GDM1 (cell line): ENCODE measurements at places on chromosomes 2 and 18.

DNA sequence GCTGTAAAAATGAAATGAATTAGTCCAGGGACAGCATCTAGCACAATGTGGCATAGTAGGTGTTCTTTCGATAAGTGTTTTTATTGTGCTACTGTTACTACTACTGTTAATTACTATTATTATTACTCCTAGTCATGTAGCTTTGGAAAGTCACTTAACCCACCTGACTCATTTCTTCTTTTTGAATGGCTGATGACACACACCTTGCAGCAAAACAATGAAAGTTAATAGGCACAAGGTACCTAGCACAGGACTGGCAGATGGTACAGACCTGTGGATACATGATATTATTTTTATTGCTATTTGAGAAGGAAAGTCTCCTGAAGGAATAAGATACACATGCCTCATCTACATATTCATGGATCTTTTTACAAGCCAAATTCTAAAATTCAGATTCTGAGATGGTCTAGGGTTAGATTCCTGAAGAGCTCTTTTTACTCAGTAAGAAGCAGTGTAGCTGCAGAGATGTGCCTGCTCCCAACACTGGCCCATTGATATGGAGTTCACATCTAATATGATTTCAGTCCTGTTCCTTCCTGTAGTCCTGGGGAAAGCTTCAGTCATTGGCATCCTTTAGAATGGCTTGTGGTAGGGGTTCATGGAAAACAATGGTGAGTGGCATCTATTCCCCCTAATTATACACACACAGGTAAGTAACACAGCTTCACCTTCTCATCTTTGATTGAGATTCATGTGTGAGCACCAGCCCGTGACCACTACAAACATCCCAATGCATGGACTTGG, 7.9 kb upstream of the ERMN start:
- no peak for DNase-seq

- no peak for DNase-seq
Measured at GRCh38 chr2:237590272-237591140, at the start of gene RAB17. TSS of gene RAB17 (minus strand) at chr2:237590734. CDS start at chr2:237586154, 4,580 bp downstream.

DNA sequence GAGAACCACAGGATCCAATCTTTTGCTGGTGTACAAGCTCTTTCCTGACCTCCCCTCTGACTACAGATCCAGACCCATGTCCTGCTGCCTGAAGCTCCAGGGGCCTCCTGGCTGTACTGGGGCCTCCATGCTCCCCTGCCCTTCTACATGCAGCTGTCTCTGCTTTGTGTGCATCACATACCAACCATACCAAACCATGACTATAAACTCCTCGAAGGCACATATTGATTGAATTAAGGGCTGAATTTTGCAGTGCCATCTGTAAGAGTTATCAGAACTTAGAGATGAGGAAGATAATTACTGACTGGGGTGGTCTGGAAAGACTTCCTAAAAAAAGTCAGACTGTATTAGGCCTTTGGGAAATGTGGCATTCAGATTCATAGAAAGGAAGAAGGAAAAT, 139.9 kb upstream of the CXCR4 start:
- no peak for DNase-seq

- no peak for DNase-seq
Measured at GRCh38 chr2:177691177-177691576, 298.6 kb downstream of the AGPS start.

- DNase-seq, result no peak
Measured at GRCh38 chr2:84314250-84314649, 144.8 kb downstream of the SUCLG1 start.

- DNase-seq, result no peak
Measured at GRCh38 chr2:46674488-46674887, 195.1 kb downstream of the TMEM247 start.

- no peak for DNase-seq
Measured at GRCh38 chr18:22933966-22934423, 867 bp downstream of the RBBP8 start.

DNA sequence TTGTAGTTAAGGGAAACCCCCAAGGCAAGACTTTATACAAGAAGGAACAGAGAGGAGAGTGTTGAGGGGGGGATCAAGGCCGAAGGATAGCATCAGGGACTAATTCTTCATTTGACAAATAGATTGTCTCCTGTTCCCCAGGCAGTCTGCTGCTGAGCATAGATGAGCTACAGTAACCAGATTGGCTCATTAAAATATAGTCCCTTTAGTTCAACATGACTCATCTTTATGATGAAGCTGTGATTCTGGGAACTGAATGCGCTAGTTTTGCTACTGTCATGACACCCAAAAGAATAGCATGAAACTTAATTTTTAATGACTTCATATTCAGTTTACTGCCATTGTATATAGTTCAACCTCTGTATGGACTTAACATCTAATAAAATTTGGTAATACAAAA, 35.5 kb downstream of the TMEFF2 start:
- DNase-seq, result no peak

DNA sequence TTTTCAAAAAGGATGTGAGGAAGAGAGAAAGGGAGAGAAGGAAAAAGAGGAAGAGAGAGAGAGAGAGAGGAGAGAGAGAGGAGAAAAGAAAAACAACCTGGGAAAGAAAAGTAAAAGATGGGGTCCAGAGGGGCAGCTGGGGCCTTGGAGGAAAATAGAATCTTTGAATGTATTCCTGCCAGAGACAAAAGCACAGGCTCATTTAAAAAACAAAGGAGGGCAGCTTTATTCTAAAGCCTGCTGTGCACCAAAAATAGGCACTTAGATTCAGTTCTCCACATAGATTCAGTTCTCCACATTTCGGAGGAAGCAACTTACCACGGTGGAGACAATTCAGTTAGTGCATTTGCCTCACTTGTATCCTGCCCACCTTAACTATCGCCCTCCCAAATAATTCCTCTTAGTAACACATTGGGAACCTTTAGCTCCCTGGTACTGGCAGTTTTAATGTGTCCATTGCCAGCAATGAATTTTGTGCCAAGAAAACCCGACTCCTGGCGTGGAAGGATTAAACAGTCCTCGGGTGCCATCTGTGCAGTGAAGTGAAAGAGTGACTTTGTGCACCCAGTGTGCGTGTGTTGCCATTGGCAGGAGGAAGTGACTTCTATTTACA, 71.3 kb downstream of the DPP4 start:
- DNase-seq, result no peak

GRCh38 chr2:43896906-43897305, 58.1 kb downstream of the ABCG8 start:
- DNase-seq, result no peak

GRCh38 chr2:4486971-4487370, 783.6 kb downstream of the DCDC2C start:
- no peak for DNase-seq

GRCh38 chr2:199019898-199020507, 437.7 kb downstream of the SATB2 start:
- no peak for DNase-seq

DNA sequence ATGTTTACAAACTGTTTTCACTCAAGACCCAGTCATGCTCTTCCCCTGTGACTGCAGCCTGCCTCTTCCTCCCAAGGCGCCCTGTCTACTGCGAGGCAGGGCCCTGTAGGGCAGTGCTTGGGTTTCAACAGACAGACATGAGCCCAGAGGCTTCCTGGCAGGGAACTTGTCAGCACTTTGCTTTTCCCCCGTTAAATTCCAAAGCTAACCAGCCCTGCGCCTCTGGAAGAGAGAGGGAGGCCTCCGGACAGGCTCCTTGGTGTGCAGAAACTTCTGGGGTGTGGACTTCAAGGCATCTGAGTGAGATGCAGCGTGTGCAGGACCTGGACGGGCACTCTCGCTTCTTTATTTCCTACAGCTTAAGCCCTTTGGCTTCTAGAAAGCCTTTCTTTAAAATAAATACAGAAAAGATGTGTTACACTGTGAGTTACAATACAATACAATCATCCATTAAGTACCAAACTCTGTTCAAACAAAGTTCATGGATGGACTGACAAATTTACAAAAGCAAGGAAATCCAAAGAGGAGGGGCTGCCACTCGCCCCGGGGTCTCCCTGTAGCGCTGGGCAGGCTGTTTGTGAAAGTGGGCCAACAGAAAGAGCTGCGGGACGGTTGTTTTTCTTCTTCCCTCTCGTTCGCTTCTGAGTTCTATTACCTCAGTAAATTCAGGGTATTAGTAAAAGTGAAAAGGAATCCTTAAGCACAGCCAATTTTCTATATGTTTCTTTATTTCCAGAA, 8.8 kb upstream of the ZNF516 start:
- DNase-seq, result no peak

GRCh38 chr2:64770781-64771334, 117.1 kb upstream of the SERTAD2 start:
- no peak for DNase-seq

DNA sequence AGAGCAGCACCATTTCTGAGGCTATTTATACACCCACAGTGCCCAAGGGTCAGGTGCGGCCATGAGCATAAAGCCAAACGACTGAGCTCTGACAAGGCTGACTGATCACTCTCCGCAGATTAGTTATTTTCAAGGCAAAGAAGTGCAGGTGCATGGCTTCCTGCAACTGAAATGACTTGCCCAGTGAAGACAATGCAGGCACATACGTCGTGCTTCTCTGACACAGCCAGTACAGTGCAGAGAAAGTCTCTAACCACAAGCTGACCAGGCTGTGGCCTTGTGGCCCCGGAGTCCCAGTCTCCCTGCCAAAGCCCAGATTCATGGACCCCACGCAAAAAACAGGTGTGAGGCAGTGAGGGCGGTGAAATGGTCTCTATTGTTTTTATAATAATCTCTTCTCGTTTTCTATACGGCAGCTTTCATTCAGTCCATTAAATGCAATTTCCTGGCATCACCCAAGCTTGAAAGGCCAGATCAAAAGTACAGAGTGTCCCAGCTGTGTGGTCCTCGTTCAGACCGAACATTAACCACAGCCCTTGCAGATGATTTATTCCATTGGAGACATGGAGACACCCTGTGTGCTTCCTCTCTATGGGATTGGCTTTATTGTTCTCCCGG, 447.0 kb upstream of the ID2 start:
- no peak for DNase-seq

DNA sequence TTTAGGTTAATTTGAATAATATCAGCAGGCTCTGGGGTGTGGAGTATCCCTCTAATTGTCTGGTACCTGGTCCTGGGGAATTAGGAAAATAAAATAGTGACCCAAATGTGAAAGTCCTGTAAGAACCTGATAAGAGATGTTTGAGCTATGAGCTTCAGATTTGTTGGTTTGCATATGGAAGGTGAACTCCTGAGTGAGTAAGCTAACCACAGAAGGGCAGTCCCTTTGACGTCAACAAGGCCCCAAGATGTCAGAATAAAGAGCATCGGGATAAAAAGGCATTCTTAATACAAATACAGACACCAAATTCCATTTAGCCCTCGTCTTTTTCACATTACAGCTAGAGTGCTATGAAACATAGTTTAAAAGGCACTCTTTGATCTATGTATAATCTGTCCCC, 1366.3 kb upstream of the TMEFF2 start:
- no peak for DNase-seq

DNA sequence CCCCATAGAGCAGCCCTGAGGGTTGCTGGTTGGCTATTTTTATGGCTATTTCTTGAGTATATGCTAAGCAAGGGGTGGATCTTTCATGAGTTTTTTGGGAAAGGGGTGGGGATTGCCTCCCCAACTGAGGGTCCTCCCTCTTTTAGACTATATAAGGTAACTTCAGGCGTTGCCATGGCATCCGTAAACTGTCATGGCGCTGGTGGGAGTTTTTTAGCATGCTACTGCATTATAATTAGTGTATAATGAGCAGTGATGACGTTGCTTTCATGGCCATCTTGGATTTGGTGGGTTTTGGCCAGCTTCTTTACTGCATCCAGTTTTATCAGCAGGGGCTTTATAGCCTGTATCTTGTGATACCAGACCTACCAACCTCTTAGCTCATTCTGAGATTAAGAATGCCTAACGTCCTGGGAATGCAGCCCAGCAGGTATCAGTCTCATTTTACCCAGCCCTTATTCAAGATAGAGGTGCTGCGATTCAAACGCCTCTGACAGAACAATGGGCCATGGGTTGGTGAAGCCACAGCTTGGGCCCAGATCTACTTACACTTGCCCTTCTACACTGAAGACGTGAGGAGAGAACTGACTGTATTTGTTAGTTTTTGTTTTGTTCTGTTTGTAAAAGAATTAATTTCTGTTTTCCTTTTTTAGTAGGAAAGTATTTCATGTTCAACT, 53.8 kb upstream of the TMEM163 start:
- DNase-seq, result no peak
